ENCODE measurements at places on chromosomes 4 and X.

DNA sequence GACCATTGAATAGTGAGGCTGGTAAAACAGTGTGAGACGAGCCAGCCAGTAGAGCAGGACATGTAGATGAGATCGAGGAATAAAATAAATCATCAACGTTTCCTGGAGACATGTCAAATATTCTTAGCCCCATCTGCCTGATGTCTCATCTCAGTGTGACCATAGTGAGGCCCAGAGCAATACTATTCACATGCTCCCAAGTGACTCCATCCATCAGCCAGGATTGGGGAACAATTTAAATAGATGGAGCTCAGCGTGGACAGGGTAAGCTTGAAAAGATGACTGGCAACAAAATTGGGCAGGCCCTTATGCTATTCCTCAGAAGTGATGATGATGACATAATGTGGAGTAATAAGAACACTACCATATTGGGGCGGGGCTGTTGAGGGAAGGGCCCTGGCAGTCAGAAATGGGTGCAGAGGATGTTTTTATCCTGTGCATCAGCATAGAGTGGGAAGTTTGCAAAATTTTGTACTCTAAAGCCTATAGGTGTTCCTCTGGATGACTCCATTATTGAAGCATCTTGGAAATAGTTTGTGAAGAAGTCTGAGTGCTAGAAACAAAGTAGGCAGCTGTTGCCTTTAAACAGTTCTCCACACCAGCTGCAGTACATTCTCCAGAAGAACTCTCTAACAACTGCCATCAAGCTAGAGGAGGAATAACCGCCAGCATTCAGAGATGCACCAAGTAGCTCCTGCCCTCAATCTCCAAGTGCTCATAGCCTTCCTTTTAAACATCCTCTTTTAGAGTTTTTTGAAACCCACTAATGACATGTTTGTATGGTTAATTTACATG, 333.0 kb downstream of the DCHS2 start:
- no peak for DNase-seq

DNA sequence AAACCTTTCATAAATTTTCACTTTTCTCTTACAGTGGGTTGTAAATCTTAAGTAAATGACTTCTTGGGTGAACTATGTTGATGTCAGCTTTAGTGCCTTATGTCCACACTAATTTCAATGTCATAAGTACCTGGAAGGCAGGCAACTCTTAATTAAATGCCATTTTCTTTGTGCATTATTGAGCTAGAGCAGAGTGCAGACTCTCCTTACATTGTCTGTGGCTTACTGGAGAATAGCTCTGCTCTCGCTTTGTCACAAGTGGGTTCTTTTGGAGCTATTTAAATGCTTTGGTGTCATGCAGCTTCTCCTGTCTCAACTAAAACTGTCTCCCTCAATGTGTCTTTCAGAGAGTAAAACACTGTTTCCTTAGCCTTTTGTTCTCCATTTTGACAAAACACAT, 411.6 kb downstream of the STIM2 start:
- no peak for DNase-seq

DNA sequence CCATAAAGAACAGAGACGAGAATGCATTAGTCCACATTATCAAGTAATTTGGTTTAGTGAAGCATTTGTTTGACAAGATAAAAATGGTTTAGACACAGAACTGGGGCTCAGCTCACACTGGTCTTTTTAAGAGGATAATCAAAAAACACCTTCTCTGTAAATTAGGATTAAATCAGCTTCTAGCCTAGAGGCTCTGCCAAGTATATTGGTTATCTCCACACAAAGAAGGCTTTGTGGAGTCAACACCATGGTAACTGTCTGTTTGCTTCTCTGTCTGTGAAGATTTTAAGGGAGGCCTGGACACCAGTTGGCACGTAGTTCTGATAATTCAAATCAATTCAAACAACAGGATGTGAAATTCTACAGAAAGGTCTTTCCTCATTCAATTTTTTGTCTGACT, 687.0 kb downstream of the DMD start:
- DNase-seq: no peak

GRCh38 chrX:71222929-71223328, at the start of gene GJB1:
Gene GJB1 (plus strand): TSS chrX:71223224. CDS start chrX:71223708, 484 bp downstream.
- DNase-seq: no peak

DNA sequence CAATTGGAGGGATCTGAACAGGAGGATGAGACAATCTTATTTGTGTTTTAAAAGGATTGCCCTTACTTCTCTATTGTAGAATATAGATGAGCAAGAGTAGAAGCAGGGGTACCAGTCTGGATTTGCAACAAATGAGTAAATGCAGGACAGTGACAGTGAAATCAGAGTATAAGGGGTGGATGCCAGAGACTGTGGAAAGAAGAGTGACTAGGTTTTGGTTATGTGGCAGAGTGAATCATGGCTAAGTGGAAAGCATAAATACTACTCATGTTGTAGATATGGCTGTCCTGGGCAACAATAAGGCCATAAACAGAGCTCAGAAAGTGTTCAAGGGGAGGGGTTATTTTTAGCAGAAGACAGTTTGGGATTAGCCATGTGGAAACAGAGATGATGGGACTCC, 6.0 kb upstream of the VSIG4 start:
- no peak for DNase-seq

- DNase-seq: no peak
These were observed 15.6 kb downstream of the ALPK1 start for GRCh38 chr4:112312610-112313239.

GRCh38 chr4:26952891-26953290, 92.2 kb downstream of the STIM2 start:
- DNase-seq: no peak

DNA sequence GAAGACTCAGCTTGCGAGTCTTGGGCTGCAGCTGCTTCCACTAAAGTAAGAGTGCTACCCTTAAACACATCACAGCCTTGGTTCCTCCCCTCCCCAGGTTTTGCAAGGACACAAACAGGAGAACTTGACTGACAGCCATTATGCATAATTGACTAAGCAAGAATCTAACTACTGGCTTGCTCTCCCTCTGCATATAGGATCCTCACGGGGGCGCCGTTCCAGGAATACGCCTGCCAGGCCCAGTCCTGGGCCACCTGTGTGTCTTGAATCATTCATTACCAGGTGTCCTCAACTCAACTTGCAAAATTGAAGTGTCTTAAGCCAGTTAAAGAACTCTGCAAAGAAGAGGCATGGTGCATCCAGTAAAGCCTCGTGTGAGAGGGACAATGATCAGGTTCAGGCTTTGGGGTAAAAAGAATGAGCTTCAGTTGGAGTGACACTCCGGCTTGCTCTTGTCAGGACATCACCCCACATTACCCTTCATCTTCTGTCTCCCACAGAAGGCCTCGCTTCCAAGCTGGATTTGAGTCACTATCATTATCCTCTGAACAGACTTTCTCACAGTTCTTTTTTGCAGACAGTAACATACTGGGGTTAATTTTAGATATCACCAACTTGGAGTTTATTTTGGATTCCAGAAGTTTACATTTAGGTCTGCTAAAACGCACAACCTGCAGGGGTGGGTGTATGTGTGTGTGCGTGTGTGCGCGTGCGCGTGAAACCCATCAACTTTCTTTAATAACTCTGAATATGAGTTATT, 273.5 kb upstream of the HS3ST1 start:
- DNase-seq: no peak

DNA sequence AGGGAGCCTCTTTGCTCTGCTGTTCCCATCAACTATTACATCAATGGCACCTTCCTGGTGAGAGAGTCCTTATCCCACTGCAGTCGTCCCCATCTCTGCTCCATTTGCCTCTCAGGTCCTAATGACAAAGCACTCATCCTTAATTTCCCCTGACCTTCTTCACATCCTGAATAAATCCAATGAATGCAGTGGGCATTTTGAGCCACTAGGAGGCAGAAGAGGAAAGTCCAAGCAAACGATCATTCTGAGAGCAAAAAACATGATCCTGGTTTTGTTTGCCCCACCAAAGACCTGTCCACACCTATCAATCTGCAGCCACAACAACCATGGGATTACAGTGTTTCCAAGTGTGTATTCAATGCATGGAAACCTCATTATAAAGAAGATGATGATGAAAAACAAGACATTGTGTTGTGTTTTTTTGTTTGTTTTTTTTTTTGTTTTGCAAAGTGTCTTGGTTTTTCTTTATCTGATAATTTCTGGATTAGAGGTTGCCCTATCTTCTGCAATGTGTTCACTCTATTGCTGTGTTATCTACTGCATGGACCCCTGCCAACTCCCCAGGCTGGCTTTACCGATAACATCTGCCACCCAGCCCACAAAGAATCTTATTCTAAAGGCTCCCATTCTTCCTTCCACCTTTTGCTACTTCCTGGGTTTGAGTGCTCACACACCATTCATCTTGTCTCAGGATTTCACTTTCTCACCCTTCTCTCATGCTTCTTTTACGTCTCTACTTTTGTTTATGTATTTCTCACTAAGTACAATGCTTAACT, 207.2 kb downstream of the NLGN4X start:
- peak; percentile 2 for DNase-seq

DNA sequence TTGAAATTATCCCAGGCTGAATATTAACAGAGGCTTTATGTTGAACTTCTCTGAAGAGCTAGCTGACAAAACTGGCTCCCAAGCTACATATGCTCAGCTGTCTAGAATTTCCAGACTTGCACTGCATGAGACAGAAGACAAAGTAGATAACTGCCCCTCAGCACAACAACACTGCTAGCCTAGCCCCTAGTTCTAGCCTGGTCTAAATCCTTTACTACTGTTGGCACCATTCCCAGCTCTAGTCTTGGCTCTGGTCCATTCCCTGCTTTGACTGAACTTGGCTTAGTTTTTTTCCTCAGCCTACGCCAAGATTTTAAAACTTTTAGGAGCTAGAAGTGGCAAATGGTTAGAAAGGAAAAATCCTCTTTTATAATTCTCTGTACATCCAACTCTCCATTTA, 7.6 kb upstream of the OPHN1 start:
- DNase-seq: peak; percentile 68

DNA sequence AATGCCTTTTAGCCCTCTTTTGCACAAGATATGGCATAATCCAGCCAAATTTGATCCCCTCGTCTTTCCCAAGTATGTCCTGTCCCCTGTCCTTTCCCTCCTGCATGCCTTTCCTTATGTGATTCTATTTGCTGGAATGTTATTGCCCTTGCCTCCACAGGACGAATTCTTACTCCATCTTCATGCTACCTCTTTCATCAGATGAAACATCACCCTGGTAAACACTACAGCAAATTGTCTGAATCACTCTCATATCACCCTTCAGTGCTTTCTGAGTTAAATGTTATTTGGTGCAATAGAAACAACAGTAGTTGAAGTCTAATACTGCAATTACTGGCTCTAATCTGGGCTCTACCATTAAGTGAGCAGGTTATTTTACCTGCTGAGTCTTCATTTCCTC, 52.2 kb upstream of the FAT1 start:
- DNase-seq: no peak

DNA sequence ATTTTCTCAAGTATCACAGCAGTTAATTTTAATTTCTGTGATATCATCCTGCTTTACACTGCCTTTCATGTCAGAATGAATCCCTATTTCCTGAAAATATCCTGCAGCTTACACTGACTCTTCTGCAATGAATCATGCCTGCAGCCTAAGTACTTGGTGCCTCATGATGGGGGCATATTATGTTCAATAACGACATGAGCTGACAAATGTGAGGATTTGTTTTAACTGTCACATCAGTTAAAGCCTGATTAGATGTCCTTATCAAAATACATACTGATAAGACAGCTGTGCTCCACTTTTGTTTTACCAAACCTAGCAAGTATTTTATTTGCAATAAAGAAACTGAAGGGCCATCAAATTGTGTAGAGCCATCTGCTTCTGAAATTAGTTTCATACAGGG, 359.9 kb upstream of the AGA start:
- no peak for DNase-seq

DNA sequence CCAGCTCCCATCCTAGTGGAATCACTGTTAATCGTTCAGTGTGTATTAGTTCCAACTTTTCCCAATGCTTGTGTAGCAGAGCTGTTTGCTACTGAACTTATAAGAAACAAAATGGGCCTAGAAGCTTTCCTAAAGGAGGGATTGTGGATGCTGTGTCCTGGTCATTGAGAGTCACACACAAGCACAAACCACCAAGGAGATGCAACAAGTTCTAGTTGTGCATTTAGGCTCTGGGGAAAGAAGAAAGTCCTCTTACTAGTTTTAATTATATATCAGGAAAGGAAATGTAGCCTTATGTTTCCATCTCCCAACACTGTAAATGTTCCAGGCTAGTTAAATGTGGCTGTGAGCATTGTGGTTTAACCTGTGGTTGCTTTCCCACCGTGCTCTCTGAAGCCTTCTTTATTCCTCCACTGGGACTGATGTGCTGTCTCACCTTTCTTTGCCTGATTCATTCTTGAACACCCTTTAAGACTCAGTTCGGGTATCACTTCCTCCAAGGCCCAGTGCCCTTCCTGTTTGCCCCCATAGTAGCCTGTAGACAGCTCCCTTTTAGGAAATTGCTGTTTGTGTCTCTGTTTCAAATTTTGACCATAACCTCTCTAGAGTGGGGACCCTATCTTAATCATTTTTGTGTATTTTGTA, 34.3 kb downstream of the ATP10D start:
- no peak for DNase-seq

DNA sequence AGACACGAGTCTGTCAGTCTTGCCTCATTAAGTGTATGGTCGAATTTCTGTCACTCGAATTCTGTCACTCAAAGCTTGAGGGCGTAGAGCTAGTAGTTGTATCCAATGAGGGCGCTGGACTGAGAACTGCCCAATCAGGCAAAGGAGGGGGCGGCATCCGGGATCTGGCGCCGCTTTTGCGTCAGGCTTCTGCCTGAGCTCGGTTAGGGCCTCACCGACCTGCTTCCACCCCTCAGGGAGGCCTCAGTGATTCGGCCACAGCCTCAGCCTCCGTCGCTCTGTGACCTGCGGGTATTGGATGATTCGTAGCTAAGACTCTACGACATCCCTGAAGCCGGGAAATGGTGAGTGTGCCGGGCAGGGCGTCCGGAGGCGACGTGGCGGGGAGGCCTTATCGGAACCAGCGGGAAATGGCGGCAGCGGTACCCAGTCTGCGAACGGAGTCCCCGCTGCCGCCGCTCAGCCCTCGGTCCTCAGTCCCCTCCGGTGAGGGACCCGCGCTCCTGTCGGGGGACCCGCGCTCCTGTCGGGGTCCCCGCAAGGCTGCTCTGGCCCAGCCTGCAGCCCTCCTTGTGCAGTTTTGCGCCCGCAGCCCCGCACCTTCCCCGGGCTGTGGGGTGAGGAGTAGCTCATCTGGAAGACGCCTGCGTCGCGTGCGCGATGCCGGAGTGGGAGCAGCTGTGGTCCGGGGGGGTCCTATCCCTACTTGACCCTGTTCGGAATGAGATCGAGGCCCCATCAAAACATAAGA, 88.3 kb downstream of the ZNF718 start:
- DNase-seq: no peak

All from DMS79 treated with DMSO at 0.1 percent for 48 hours (cell line).